ENCODE measurements at places on chromosomes 1 and 21.

- peak; percentile 69 for DNase-seq
These were observed at the start of the genes CYB5RL and MRPL37 for GRCh38 chr1:54199765-54200518. Gene CYB5RL (minus strand): TSS chr1:54200030. CDS start chr1:54195616, 4,414 bp downstream. Gene MRPL37 (plus strand): TSS chr1:54200167. CDS start chr1:54200244, 77 bp downstream.

- no peak for DNase-seq
These were observed 22.8 kb downstream of the COA6 start for GRCh38 chr1:234396092-234396491.

DNA sequence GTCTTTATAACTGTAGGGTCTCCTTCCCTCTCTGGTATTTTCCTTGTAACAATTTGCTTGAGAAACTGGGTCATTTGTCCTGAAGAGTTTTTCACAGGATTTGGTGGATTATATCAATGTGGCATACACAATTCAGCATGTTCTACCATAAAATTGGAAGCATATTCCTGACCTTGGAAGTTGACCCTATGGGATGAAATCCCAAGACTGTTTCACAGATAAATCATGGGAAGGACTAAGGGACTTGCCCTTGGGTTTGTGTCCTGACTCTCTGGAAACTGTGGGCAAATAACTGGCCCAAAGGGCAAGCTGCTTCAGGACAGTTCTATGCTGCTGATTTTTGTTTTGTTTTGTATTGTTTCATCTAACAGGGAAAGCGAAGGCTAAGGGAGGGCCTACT, 255.6 kb downstream of the TM2D1 start:
- no peak for DNase-seq

DNA sequence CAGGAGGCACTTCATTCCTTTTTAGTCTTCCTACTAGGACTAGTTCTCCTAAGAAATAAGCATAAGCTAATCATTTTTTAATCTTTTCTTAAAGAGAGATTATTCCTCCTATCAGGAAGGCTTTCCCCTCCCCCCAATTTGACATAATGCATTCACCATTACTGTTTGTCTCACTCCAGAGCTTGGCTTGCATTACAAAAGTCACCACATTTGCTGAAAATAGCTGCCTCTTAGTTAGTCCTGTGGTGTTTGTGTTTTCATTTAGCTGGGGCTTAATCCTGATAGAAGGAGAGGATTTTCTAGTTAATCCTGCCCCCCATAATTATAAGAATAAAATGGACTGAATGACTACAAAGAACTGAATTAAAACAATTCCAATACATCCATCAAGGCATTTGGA, 307.1 kb upstream of the RRP15 start:
- no peak for DNase-seq

DNA sequence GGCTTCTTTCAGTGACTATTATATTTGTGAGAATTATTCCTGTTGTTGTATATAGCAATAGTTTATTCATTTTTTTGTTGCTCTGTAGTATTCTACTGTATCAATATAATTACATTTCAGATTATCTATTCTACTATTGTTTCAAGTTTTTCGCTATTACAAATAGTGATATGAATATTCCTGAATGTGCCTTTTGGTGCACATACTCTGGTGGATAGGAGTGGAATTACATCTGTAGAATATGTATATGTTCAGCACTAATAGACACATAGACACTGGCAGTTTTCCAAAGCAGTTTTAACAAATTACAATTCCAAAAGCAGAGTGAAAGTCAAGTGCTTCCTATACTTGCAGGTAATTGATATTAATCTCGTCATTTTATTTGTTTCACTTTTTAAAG, 696.2 kb upstream of the PRMT6 start:
- DNase-seq = no peak

DNA sequence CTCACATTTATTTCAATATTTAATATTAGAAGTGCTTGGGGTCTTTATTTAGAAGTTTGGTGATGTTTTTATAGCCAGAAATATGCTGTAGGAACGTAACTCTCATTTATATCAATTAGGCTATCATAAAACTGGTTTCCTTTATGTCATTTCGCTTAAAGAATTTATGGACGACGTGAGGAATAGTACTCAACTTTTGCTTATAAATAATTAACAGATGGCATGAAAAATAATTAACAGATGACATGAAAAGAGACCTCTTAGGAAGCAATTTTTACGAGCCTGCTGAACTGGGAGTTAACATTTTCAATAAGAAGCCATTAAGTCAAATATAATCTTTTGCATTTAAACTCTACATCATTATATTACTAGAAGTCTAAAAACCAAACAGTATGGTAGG, 123.5 kb downstream of the OLFML2B start:
- no peak for DNase-seq

DNA sequence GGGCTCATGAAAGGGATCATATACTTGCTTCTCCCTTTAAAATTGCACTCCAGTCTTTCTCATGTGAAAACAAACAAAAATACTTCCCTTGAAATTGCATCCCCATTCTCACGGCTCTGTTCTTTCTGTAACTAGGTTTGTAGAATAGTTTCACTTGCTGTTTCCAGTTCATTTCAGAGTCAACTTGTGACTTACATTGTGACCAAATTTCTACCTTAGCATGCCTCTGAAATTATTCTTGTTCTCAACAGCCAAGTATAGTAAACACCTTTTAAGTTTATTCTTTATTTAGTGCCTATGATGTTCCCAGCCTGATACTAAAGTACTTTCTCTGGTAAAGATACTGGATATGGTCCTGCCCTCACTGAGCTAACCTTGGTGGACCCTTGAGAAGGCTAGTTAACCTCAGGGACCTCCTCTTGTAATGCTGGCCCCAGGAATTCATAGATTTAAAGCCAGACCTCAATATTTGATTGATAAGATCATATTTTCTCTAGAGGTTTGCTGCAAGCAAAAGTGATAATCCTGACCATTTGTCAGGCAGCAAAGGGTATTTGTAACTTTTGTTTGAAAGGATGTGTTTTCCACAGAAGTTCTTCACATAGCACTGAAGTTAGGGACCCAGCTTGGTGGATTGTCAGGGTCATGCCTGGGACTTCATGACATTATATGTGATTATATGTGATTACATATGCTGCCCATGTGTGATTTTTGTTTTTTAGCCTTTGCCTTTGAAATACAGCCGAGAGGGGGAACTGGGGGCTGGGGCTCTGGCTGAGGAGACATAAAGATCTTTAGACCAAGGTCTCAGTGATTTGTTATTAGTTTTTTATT, 29.6 kb downstream of the VANGL2 start:
- no peak for DNase-seq

DNA sequence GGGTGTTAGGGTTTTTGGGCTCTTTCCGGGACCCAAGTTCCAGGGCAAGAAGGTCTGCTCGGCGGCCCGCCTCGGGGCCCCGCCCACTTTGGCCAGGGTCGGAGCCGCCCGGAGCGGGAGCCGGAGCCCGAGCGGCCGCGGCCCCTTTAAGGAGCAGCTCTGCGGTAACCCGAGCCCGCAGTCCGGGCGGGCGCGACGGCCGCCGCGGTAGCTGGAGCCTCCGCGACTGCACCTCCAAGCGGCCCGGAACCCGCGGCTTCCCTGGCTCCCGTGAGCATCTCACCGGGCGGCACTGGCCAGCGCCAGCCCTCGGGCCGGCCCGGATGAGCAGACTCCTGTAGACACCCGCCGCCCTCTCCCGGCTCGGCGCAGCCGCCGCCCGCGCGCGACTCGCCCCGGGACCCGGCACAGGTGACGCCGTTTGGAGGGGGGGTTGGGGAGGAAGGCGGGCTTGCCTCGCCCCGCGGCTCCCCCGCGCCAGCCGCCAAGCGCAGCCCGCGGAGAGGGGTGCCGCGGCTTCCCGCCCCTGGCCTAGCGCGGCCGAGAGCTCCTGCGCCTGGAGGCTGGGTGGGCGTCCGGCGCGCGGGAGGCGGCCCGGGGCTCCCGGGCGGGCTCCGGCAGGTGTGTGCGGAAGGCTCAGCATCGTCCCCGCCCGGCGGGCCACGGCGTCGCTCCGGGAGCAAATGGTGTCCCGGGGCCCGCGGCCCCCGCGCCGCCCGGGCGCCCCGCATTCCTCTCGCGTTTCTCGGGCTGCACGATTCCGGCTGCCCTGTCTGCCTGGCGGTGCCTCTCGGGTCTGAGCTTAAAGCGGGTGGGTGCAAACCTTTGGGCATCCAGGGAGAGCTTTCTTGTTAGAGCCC, at the start of gene TLCD4:
Gene TLCD4, plus strand, starts transcription at position 149 of the 860 bp plus-strand sequence. CDS start 26,547 bp downstream, outside the sequence.
- DNase-seq = no peak

Measured in SW 1271 (cell line).